ENCODE measurements at places on chromosomes 7 and 10.

DNA sequence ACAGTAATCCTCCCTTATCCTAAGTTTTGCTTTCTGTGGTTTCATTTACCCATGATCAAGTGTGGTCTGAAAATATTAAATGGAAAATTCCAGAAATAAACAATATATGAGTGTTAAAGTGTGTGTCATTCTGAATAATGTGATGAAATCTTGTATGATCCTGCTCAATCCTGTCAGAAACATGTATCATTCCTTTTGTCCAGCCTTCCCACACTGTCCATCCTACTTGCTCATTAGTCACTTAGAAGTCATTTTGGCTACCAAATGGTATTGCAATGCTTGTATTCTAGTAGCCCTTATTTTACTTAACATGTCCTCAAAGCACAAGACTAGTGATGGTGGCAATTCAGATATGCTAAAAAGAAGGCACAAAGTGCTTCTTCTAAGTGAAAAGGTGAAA lies 1211.2 kb upstream of the SORCS1 start:
- no peak for DNase-seq

- DNase-seq: no peak
These were observed 1.2 kb downstream of the GFRA1 start for GRCh38 chr10:116271593-116272439.

- DNase-seq: no peak
These were observed 100.1 kb downstream of the HOXA1 start for GRCh38 chr7:26995666-26996065.

GRCh38 chr7:11486271-11486670 lies 345.7 kb downstream of the THSD7A start:
- DNase-seq: no peak

GRCh38 chr10:11884706-11885423 lies 61.7 kb downstream of the PROSER2 start:
- DNase-seq: no peak

GRCh38 chr7:154696556-154696955 lies 306.4 kb downstream of the PAXIP1 start:
- no peak for DNase-seq

DNA sequence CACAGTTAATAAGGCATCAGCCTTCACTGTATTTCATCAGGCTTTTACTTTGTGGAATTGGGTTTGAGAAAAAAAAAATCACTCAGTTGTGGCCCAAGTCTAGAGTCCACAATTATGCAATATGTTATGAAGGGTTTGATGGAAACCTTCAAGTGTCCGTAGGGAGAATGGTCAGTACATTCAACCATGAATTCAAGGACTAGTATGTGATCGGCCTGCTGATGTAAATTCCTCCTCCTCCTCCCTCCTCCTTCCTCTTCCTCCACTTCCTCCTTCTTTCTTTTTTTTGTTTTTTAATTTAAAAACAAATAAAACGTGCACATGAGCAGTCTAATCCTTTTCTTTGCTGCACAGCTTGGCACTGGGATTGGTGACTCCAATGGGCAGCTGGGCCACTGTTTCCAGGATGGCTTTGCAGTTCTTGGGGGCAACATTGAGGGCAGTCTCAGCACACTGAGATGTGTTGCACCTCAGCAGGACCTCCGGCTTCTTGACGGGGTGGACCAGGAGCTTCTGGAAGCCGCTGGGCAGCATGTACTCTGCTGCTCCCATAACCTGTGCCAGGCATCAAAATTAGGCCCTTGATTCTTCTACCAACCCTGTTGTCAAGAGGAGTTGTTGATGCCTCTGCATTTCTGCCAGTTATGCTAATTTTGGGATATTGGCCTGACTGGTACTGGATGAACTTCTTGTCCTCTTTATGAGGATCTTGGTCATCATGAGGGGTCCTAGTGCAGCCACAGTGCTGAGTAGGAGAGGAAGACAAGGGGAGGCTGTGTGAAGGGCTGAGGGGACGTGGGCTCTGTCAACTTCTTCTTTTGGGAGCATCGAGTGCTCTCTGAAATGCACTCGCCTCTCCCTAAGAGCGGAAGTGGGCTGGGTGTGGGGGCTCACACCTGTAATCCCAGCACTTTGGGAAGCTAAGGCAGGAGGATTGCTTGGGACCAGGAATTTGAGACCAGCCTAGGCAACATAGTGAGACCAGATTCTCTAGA lies 9.3 kb upstream of the IL2RA start:
- DNase-seq: no peak

GRCh38 chr7:154721086-154721485 lies 281.8 kb downstream of the PAXIP1 start:
- DNase-seq: no peak

GRCh38 chr10:2839081-2839725 lies 228.1 kb upstream of the PFKP start:
- no peak for DNase-seq

GRCh38 chr7:135743907-135744731 lies 4.5 kb downstream of the FAM180A start:
- DNase-seq: no peak

- no peak for DNase-seq
These were observed 1018.6 kb upstream of the LRRTM3 start for GRCh38 chr10:65907199-65907712.

DNA sequence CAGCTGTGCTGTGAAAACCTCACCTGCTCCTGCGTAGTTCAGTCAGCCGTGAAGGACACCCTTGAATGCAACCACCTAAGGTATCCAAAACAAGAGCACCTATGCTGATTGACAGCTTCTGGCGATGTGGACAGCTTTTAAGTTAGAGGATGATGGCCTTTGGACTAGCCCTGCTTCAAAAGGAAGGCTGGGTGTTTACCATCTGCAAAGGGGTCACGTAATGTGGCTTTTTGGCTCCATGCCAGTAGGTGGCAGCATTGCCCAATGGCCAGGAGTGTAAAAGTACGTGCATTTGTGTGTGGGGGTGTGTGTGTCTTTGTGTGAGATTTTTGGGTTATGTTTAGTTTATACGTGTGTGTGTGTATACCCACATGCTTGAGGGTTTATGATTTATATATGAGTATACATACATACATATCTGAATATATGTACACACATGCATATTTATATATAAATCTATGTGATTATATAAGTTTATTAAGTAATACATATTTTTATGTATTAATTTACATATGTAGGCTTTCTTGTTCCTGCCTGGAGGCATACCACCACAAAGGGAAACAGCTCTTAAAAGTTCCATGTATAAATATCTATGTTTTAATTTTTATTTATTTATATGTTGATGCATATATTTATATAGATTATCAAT lies 236.3 kb upstream of the ANKRD30A start:
- DNase-seq: no peak

DNA sequence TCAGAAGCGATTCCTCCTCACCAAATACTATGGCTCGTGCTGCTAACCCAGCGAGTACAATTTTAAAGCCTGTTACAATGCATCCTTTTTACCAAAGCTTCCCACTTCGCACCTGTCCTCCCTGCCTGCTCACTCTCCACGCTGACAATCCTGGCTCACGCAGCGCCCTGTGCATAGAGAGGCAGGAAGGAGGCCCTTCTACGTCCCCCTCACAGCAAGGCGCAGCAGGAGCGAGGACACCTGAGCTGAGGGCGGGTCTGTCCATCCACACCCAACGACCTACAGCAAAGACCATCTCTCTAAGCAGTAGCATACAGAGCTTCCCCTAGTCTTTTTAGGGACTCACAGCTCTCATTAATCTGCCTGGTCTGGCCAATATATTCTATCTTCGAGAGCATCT lies 46.0 kb downstream of the MKI67 start:
- DNase-seq: no peak

DNA sequence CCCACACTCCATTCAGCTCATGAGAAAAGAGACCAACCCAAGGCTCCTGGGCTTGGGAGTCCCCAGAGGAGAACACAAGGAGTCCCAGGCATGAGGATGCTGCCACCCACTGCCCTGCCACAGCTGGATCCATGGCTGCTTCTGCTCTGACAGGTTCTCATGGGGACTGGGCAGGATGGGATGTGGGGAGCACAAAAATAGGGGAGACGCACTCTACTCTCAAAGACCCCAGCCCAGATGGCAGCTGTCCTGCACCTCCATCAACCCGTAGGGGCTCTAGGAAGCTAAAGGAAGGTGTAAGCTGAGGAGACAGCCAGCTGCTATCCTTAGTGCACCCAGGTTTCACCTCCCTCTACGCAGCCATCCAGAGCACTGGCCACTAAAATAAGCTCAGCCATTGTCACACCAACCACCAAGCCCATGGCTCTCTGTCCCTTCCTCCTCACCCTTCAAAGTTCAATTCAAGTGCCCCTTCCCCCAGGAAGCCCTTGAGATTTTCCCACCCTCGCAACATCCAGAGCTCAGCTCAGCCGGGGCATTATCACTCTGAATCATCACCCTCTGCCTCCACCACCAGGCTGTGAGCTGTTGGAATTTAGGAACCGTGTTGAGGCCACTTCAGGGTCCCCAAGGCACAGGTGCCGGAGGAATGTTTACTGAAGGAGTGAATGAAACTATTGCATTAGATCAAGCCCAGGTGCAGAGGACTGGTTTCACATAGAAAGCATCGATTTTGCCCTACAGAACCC lies 142.1 kb downstream of the GRID1 start:
- DNase-seq: no peak

DNA sequence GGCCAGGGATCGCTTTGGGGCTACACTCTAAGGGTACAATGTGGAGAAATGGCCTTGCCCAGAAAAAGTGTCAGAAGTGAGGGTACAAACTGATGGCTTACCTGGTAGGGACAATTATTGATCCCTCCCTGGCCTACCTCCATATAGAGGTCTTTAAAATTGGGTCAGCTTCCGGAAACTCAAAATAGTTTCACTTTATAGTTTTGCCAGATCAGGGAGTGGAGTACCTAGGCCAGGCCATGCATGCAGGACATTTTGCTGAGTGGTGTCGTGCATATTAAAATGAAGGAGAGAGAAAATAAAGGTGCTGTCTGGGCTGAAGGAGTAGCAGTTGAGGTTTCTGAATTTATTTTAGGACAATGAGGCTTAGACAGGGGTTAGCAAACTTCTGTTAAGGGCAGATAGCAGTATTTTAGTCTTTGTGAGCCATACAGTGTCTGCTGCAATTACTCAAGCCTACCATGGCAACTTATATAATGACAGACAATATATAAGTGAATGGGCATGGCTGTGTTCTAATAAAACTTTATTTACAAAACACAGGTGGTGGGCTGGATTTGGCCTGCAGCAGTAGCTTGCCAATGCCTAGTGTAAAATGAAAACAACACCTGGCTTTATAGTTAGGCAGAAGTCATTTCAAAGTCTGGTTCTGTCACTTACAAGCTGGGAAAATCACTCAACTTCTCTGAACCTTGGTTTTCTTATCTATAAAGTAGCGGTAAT lies 176.9 kb upstream of the AOAH start:
- no peak for DNase-seq

DNA sequence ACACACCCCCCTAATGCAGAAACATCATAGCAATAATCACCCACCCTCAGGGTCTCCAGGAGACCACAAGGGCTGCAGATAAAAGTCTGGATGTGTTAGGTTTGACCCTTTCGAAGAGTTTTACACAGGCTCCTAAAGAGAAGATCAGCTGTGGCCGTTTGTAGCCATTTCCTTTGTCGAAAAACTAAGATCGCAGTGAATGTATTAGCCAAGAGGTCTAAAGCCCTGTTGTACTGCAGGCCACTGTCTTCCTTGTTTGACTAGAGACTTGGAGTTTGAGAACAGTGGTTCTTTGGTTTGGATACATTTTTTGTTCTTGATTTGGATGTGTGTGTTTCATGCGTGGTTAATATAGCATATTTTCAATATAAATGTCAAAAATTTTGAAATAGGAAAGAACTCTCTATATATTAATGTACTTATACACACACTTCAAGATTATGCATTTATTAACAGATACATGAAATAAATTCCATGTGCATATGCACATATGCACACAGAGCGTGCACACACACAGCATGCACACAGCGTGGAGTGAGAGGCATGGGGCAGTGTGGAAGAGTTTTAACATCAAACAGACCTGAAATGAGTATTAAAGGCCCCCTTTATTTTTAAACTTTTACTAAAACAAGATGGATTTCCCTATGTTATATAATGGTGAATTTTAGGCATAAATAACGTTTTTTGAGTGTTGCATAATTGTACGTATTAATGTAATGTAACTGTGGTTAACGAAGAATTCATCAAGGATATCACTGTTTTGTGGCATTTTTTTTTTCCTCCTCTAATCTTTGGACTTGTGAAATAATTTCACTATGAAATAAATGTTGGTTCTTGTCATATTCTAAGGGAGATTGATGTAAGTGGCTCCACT lies 2.2 kb downstream of the IKZF1 start:
- DNase-seq: no peak

GRCh38 chr7:121480566-121481335 lies 84.6 kb upstream of the FAM3C start:
- DNase-seq: no peak

- DNase-seq: peak; percentile 7
These were observed 43.7 kb downstream of the CPVL start for GRCh38 chr7:29102558-29103151.

- DNase-seq: no peak
These were observed 119.9 kb downstream of the TFEC start for GRCh38 chr7:115910541-115911164.
